Activated T-cell treated with anti-CD3 and anti-CD28 coated beads for 1 hour (primary cell): ENCODE measurements at places on chromosomes 2 and 18.

DNA sequence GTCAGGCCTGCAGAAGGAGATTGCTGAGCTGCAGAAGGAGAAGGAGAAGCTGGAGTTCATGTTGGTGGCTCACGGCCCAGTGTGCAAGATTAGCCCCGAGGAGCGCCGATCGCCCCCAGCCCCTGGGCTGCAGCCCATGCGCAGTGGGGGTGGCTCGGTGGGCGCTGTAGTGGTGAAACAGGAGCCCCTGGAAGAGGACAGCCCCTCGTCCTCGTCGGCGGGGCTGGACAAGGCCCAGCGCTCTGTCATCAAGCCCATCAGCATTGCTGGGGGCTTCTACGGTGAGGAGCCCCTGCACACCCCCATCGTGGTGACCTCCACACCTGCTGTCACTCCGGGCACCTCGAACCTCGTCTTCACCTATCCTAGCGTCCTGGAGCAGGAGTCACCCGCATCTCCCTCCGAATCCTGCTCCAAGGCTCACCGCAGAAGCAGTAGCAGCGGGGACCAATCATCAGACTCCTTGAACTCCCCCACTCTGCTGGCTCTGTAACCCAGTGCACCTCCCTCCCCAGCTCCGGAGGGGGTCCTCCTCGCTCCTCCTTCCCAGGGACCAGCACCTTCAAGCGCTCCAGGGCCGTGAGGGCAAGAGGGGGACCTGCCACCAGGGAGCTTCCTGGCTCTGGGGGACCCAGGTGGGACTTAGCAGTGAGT is 19.4 kb downstream of the FOSL2 start:
- no peak for DNase-seq

DNA sequence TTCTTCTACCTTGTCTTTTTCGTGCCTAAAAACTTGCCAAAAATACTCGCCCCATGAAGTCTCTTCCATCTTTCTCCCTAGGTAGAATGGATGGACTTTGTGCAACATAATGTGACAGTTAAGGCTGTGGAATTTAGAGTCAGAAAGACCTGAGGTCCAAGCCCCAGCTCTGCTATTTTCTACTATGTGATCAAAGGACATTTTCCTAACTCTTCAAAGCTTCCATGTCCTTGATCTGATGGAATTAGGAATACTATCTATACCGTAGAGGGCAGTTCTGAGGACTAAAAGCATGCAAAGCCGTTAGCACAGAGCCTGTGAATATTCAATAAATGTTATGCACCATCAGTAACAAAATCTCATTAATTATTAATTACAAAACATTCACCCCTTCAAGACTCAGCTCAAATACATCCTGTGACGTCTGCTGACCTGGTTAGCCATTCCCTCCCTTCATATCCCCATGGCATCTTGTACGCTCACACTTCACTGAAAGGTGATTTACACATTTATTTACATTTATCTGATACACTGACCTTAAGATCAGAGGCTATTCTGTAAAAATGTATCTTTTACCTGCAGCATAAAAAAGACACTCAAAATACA is 15.1 kb downstream of the IWS1 start:
- DNase-seq: no peak

GRCh38 chr2:55395724-55396605 is 23.7 kb downstream of the CCDC88A start:
- no peak for DNase-seq

- no peak for DNase-seq
Measured at GRCh38 chr2:119821266-119821665, 61.5 kb downstream of the PTPN4 start.

- DNase-seq: no peak
Measured at GRCh38 chr2:229137639-229138038, 133.4 kb downstream of the PID1 start.

DNA sequence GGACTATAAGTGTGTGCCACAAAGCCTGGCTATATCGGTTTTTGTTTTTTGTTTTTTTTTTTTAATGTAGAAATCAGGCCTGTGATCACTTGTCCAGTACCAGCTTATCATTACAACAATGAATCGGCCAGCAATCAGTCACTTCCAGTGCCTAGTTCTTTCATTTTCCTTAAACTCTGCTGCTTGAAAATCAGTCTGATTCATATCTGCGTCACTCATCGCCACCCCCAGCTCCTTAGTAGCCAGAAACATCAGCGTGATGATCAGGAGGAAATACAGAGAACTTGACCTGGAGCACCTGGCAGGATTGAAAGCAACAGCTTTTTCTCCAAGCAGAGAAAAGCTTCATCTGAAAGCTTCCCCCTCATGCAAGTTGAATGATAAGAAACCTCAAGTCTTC is 75.4 kb downstream of the SPTBN1 start:
- no peak for DNase-seq

DNA sequence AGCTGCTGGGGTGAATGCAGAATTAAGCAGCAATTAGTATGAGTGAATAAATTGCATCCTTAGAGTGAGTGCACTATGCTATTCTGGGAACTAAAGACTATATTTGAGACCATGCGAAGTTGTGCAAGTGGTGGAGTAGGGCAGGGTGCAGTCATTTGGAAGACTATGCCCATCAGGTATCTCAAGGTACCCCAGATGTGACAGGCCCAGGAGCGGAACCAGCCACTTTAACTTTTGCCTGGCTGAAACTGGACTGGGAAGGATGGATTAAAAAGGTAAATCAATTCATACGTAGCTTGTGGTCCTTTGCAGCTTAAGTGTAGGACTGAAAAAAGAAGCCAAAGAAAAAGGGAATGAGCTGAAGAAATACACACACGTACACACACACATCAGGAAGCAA is 1.7 kb downstream of the KYNU start:
- no peak for DNase-seq

GRCh38 chr2:157245144-157245840 is 12.2 kb upstream of the GALNT5 start:
- DNase-seq: no peak

DNA sequence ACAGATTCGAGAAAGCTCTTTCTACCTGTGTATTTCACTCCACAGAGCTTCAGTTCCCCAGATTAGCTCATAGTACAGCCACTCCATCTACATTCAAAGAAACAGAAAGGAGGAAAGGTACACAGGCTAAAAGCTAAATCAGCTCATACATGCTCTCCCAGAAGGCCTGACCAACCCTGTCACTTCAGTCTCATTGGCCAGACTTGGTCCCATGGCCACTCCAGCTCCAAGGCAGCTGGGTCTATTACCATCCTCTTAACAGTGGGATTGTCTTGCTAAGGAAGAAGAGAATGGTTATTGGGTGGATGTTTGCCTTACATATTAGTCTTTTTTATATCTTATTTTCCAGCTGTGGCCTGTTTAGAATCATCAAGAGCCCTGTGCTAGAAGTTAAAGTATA is 572.6 kb downstream of the ARHGAP15 start:
- no peak for DNase-seq

GRCh38 chr2:65834771-65835475 is 402.5 kb upstream of the SPRED2 start:
- DNase-seq: no peak

- DNase-seq: no peak
Measured at GRCh38 chr2:30464544-30465170, 17.6 kb downstream of the LCLAT1 start.

GRCh38 chr2:67038195-67038594 is 358.9 kb upstream of the ETAA1 start:
- no peak for DNase-seq

- no peak for DNase-seq
Measured at GRCh38 chr2:67514515-67514914, 117.4 kb downstream of the ETAA1 start.

GRCh38 chr2:229486673-229487072 is 215.6 kb upstream of the PID1 start:
- DNase-seq: no peak

GRCh38 chr18:61628085-61628484 is 264.7 kb downstream of the RNF152 start:
- no peak for DNase-seq

DNA sequence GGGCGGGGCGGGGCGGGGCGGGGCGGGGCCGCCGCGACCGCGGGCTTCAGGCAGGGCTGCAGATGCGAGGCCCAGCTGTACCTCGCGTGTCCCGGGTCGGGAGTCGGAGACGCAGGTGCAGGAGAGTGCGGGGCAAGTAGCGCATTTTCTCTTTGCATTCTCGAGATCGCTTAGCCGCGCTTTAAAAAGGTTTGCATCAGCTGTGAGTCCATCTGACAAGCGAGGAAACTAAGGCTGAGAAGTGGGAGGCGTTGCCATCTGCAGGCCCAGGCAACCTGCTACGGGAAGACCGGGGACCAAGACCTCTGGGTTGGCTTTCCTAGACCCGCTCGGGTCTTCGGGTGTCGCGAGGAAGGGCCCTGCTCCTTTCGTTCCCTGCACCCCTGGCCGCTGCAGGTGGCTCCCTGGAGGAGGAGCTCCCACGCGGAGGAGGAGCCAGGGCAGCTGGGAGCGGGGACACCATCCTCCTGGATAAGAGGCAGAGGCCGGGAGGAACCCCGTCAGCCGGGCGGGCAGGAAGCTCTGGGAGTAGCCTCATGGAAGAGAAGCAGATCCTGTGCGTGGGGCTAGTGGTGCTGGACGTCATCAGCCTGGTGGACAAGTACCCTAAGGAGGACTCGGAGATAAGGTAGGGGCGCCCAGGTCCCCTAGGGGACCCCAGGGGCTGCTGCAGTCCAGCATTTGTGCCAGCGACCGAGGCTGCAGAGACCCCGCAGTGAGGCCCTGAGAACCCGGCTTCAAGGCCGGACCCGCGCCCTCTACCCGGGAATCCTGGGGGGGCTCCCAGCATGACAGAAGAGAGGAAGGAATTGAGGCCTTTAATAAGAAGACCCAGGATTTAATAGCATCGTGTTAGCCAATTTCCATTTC is at the start of gene KHK:
KHK (plus strand) TSS at position 49 of the 870 bp plus-strand sequence; CDS start at position 537, 488 bp downstream.
- no peak for DNase-seq

DNA sequence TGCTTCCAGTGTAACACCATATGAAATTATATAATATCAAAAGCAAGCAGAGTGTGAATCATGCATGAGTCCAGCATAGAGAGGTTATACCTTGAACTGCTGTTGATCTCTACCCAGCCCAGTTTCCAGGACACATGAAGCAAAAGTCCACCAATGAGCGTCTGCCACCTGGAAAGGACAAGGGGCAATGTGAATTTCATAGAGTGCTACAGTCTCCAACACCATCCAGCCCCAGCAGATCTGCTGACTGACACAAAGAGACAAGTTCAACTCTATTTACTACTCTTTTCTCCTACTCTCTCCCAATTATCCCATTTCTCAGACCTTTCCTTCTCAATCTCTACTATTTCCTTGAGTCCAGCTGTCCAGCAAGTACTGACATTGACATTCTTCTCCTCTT is 31.8 kb upstream of the RIOK3 start:
- no peak for DNase-seq

DNA sequence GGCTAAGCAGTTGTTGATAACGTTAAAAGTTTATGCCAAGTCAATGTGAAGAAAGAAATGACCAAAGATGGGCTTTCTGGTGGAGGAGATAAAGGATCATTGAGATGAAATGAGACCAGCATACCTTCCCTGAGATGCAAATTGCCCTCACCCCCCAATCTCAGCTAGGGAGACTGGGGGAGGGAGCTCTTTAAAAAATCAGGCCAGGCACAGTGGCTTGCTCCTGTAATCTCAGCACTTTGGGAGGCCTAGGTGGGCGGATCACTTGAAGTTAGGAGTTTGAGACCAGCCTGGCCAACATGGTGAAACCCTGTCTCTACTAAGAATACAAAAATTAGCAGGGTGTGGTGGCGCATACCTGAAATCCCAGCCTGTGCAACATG is 30.9 kb upstream of the KCMF1 start:
- no peak for DNase-seq

GRCh38 chr2:38600242-38600891 is 2.4 kb downstream of the HNRNPLL start:
- no peak for DNase-seq

DNA sequence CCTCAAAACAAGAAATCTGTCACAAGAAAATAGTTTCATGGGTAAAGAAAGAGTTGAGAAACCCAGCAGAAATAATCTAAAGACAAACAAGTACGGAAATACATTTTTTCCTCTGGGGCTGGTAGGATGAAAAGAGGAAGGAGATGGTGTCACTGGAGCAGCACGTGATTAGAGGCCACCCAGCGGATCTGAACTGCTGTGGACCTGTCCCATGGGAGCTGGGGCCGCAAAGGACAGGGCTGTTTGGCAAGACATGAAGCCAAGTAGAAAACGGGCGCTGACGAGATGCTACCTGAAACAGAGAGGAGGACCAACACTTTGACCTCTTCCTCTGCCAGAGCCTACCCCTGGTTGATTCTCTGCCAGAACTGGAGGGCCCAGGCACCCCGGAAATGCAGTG is 295.4 kb upstream of the ATP5MC3 start:
- no peak for DNase-seq
